ENCODE measurements at places on chromosomes 16 and 17. TPM values are rescaled to one million over a fixed set of nuclear protein-coding genes. Genes with fewer than 3 reads are reported as not detected.

The KRT9 gene
- not detected for total RNA-seq

The PROCA1 gene
- 0.84 TPM for total RNA-seq

The CA7 gene
- not detected for total RNA-seq

The SCGB1C2 gene
- not detected for total RNA-seq

The SEZ6L2 gene
- 16.7 TPM for total RNA-seq

The UTS2R gene
- total RNA-seq, result not detected

The NACA2 gene
- total RNA-seq, result not detected

The C16orf54 gene
- total RNA-seq, result 0.84 TPM

The FNDC8 gene
- total RNA-seq, result not detected

The SEPTIN1 gene
- 0.17 TPM for total RNA-seq

GRCh38 chr16:12600116-12600515, 203.6 kb downstream of the CPPED1 start:
- DNase-seq, result no peak

GRCh38 chr17:65181237-65182061, 44.3 kb downstream of the RGS9 start:
- peak; percentile 60 for DNase-seq

GRCh38 chr17:64401941-64402340, 11.3 kb upstream of the PECAM1 start:
- DNase-seq, result no peak

DNA sequence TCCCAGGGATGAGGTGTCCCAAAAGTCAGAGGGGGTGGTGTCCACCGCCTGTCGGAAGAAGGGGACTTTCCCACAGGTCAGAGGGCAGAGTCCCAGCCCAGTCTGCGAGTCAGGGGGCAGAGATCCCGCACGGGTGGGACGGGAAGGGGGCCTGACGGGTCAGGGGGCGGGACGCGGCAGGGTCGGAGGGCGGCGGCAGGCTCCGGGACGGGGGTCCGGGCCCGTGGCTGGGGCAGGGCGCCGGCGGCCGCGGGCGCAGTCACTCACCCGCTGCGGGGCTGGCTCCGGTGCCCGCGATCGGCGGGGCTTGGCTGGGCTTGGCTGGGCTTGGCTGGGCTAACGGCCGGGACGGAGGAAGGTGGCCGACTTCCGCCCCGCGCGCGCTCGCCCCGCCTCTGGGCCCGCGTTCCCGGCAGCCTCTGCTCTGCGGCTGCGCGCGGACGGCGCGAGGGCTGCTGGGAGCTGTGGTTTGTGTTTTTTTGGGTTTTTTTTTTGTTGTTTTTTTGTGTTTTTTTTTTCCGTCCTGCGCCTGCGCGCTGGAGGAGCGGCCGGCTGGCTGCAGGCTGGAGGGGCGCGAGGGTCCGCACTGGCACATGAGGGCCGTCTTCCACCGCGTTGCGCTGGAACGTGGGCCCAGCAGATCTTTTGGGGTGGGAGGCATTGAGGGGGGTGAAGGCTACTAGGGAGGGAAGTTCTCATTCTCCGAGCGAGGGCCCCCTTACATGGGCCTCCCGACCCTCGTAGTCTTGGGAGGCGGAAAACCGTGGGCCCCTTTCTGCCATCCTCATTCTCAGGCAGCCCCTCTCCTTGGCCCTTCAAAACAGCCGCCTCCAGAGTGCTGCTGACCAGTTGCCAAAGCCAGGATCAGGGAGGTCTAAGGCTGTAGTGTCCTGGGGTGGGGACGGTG, at the start of gene CANT1:
TSS of gene CANT1 (minus strand) at position 368 of the 907 bp plus-strand sequence. CDS start 12,142 bp downstream, outside the sequence.
- peak; percentile 80 for DNase-seq

DNA sequence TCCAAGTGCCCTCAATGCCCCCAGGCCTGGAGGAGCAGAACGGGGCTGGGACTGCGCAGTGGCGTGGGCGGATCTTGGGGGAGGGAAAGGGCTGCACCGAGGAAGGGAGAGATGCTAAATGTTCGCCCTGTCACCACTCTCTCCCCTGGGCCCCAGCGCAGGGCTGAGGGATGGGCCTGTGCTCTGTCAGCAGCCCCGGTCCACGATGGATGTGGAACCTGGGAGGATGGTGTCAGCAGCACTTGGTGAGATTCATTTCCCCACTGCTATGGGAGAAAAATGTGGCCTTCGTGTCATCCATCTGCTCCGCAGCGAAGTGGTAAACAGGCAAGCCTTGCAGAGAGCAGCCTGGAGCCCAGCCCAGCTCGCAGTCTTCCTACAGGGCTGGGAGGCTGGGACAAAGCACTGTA, 72.0 kb downstream of the TMEM132E start:
- no peak for DNase-seq

DNA sequence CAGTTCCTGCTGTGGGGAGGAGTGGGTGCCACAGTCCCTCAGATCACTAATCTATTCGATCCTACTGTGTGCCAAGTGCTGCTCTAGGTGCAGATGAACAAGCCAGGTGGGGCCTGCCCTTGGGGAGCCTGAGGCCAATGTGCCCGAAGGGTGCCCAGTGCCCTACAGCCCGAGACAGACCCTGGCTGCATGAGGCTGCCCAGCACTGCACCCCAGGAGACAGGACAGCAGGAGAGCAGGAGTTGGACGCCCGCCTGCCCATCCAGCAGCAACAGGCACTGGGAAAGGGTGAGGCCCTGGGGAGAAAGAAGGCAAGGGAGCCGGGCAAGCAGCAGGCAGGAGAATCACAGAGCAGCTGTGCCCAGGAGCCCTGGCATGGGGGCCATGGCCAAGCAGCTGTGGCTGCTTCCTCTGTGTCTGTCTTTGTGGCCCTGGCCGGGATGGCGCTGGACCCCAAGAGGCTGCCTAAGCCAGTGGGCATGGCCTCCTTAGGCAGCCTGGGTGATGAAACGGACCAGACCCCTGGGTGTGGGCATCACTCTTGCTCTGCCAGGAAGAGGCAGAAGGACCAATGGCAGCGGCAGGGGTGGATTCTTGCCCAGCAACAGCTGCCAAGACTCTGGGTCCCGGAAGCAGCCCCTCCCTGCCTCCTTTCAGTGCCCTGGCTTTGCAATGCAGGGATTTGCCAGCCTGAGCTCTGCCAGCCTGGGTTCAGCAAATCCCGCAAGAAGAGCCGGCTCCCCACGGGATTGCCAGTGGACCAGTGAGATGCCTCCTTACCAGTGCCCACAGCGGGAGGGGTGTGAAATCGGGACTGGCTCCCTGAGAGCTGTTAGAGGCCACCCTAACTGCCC, 179.6 kb upstream of the TNRC6C start:
- peak; percentile 63 for DNase-seq

- DNase-seq, result no peak
Measured at GRCh38 chr17:19659366-19660177, 11.0 kb downstream of the ALDH3A2 start.

GRCh38 chr16:11603331-11603750, 16.6 kb upstream of the LITAF start:
- no peak for DNase-seq

Measured in M059J (cell line).